ENCODE measurements at places on chromosomes 2 and 18.

DNA sequence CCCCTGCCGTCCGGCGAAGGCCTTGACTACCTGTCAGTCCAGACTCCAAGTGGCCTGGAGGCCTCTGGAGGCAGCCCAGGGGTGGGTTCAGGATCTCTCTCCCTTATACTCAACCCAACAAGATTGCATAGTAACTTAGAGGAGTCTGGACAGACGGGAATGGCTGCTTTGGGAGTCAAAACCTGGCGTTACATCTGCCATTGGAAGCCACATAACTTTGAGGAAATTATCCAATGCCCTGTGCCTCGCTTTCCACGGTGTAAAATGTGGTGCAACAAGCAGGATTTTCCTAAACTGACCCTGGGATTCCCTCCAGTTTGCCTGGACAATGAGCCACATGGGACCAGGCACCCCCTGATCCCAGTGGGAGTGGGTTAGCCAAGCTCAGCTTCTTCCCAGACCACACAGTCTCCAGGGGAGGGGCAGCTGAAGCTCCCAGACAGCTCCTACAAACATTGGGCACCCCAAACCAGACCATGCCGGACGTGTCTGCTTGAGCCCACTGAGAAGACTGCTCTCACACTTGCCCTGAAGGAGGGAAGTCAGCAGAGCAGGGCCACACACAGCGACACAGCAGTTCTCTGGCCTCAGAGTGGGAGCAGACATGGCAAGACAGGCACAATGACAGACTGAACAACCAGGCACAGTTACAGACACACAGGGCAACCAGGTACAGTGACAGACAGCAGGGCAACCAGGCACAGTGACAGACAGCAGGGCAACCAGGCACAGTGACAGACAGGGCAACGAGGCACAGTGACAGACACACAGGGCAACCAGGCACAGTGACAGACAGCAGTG is 65.6 kb upstream of the RAB6C start:
- DNase-seq, result no peak

- DNase-seq, result no peak
These were observed 12.6 kb downstream of the SCN3A start for GRCh38 chr2:165191096-165191728.

DNA sequence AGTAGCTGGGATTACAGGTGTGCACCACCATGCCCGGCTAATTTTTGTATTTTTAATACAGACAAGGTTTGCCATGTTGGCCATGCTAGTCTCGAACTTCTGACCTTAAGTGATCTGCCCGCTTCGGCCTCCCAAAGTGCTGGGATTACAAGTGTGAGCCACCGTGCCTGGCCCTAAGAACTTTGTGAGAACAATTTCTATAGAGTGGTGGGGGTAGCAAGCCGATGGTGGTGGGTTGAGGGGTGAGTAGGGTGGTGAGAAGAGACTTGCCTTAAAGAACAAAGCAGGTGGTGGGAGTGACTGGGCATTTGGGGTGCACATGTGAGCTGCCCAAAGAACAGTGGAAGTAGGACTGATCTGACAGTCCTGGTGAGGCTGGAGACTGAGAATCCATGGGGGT is 76.0 kb upstream of the ASB18 start:
- no peak for DNase-seq

GRCh38 chr2:223057569-223057968 is 5.6 kb downstream of the KCNE4 start:
- no peak for DNase-seq

DNA sequence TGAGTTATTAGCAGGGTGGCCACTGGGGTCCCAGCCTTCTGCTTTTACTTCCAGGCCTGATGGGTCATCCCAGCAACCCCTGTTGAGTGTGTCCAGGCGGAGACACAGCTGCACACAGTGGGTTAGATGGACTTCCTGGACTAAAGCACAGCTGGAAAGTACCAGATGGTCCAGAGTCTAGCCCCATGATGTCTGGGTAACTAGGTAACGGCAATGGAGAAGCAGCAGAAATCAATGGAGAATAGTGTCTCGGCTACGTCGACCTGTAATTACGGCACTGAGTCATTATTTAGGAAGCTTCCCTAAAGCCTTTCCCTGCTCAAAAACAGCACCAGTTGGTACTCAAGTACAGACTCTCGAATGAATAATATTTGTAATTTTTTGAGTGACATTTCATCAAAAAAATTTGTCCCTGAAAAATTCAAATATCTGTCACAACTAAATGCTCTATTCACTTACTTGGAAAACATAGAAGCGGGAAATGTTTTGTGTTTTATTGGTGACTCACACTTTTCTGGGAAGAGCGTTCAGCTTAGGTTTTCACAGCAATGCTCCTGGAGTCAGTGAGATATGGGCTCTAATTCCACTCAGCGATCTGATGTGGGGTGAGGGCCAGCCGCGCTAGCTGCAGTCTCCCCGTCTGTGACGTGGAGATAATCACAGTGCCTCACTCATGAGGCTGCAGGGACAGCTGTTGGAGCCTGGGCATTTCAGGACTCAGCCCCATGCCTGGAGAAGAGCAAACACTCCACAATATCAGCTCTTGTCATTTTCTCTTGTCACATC is 16.2 kb upstream of the ARL4C start:
- no peak for DNase-seq

GRCh38 chr2:13745330-13745729 is 887.2 kb upstream of the LRATD1 start:
- DNase-seq, result no peak

DNA sequence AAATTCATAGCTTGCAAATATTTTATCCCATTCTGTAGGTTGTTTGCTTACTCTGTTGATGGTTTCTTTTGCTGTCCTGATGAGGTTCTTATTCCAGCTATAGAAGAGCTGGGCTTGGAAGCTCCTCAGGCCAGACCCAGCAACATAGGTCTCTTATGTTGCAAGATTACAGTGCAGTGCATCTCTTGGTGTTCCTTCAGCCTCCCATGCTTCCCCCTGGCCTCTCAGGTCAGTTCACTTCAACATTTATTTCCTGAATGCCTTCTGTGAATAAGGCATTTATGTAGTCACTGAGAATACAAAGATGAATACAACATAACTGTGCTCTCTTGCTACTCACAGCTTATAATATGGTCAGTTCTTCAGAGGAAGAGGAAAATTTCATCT is 179.0 kb upstream of the SLC39A10 start:
- DNase-seq, result peak; percentile 17

DNA sequence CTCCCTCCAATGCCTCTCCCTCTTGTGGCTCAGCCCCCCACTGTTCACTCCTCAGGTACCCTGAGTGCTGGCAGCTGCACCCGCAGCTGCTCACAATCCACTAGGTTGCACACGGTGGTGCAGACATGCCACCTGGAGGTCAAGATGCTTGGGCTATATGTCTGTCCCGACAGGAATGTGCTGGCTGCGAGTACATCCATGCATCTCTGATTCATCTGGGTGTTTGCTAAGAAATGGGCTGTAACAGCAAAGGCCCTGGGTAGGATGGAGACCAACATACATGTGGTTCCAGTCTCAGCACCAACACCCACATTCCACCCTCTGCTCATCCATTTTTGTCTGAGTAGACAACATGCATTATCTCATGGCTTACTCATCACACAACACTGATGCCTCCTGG is 31.3 kb downstream of the ANKMY1 start:
- no peak for DNase-seq
